Karpas-422 (cell line): ENCODE measurements at places on chromosomes 16 and 17.

GRCh38 chr17:21505819-21506815, 130.0 kb downstream of the KCNJ12 start:
- DNase-seq, result no peak

- no peak for DNase-seq
Observed at GRCh38 chr16:87536795-87537142, 43.9 kb upstream of the ZCCHC14 start.

DNA sequence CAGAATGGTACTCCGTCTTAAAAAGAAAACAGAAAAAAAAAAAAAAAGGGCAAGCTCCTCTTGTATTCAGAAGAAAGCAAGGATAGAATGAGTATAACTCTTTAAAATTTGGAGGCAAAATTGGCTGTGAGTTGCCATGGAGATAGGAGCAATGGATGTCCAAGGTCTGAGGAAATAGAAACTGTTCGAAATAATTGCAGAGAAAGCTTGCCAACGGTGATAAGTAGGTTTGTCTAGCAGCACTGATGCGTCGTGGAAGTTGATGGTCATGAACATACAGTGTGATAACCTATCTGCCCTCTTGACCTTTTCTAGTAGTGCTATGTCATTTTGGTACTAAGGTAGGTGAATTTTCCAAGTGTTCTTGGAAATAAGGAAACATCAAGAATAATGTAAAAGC, 3.0 kb downstream of the MOSMO start:
- DNase-seq, result no peak

DNA sequence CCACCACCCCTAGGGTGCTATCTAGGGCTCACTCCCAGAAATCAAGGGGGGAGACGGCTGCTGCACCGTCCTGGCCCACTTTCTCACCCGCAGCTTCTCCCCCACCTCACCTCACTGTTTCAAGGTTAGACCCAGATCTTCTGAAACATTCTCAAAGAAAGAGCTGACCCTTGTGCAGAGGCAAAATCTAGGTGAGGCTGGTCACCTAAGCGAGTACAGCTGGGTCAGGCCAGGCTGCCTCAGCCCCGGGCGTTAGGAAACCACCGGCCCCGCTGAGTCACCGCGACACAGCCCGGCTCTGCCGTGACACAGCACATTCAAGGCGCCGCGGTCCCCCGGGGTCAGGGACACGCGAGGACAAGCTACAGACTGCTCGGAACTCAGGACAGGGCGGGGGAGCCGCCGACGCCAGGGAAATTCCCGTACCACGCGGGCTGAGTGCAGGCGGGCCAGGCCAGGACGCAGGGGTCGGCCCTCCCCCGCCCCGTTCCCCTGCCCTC, 27.1 kb downstream of the GNPTG start:
- DNase-seq, result peak; percentile 72

DNA sequence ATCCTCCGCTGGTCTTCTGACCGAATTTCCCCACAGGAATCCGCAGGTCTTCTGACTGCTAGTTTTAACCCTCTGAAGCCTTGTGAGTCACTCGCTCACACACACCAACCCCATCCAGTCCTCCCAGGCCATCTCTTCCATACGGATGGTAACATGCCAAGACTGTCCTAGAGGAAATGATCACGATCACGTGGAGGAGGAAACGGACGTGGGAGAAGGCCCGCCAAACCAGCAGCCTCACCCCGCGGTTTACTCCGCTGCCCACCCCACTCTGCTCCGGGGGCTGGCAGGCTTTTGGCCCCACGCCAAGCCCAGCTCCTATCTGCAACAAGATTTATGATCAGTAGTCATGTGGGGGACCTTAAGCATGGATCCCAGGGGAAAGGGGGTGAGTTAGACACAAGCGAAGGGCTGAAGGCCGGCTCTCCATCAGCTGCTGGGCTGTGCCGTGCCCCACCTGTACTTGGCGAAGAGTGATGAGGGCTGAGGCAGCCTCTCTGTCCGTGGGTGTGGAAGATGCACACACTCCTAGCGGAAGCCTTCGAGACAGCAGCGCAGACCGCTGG, 1.5 kb upstream of the FAAP100 start:
- DNase-seq, result peak; percentile 62

- peak; percentile 93 for DNase-seq
Observed at GRCh38 chr17:40362696-40363110, 1.8 kb downstream of the GJD3 start.

DNA sequence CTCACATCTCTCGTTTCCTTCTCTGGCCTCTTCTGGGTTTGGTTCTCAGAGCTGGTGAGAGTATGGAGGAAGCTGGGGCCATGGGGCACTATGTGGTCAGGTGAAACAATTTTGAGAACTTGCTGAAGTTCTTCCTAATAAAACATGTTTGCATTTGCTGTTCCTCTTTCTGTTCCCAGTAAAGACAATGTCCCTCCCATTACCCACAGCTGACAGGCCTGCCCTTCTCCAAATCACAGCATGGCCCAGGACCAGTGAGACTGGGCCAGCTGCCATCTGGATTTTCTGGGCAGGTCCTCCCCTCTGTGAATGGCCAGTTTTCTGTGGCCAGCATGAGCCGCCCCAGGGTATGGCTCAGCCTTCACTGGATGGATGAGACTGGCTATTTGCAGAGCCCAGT, at the start of gene CD300H:
CD300H (minus strand) TSS at position 113 of the 400 bp plus-strand sequence.
- DNase-seq, result no peak

GRCh38 chr16:66712512-66712911, 16.0 kb upstream of the CMTM4 start:
- DNase-seq, result peak; percentile 38

GRCh38 chr16:61791464-61791863, 244.8 kb downstream of the CDH8 start:
- no peak for DNase-seq

DNA sequence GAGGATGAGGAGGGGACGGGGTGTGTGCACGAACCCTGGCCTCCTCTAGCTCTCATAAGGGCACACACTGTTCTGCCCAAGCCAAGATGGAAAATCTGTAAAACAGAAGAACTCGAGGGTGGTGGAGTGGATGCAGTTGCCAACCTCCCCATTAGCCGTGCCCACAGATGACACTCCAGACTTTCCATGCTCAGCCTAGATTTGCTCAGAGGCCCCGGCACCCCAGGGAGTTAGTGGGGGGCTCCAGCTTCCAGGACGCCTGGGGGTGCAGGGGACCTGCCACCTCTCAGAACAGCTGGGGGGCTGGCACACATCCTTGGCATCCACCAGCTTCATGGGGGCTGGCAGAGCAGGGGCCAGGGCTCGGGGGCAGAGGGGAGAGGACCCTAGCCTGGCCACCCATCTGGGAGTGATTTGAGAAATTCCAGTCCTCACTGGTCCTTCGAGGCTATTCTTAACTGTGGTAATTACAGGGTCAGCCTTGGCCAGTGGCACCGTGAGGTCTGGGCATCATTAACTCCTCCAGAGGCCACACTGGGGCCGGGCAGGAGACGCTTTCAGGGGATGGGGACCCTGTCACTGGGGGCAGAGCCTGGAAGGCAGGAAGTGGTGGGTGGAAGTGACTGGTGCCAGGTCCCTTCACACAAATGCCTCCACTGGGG, 14.3 kb downstream of the VASN start:
- no peak for DNase-seq

GRCh38 chr17:65394811-65395472, 166.5 kb downstream of the AXIN2 start:
- DNase-seq, result no peak

GRCh38 chr16:57903656-57904055, 67.3 kb downstream of the CNGB1 start:
- no peak for DNase-seq

- no peak for DNase-seq
Observed at GRCh38 chr17:15238676-15239422, 26.3 kb downstream of the PMP22 start.

DNA sequence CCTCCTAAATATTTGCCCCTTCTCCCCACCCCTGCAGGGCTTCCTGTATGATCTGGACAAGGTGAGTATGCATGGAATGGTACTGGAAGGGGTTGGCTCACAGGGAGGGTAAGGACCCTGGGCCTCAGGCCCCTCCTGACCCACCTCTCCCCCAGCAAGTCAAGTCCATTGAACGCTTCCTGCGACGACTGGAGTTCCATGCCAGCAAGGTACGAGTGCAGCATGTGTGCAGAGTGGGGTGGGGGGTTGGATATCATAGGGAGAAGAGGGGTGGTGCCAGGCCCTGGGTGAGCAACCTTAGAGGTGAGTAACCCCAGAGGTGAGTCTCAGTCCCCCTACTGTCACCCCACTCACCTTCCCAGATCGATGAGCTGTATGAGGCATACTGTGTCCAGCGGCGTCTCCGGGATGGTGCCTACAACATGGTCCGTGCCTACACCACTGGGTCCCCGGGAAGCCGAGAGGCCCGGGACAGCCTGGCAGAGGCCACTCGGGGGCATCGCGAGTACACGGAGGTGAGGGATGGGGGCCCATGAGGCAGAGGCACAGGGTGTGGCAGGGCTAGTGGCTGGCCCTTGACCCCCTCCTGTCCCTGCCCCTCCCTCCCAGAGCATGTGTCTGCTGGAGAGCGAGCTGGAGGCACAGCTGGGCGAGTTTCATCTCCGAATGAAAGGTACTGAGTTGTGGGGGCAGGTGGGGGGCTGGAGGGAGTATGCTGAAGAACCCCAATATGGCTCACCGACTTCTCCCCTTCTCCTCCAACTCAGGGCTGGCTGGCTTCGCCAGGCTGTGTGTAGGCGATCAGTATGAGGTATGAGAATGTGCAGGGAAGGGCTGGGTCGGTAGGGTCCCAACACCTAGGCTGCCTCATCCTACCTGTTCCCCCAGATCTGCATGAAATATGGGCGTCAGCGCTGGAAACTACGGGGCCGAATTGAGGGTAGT, 11.3 kb downstream of the RIPOR1 start:
- DNase-seq, result no peak

GRCh38 chr17:7408252-7408727, 645 bp downstream of the NLGN2 start:
- no peak for DNase-seq

DNA sequence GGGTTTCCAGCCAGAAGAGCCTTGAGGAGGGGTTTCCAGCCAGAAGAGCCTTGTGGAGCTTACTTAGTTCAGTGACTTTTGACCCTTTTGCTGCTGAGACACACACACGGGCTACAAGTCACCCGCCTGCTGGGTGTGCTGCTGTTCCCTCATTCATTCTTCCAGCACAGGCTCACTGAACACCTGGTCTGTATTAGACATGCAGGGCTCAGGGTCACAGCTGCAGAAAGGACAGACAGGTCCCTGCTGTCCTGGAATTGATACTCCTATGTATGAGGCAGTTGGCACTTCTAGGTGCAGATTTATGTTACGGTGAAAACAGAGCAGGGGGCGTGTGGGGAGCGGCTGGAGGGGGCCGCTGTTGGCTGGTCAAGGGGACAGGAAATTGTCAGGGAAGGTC, 6.8 kb downstream of the CACNG4 start:
- no peak for DNase-seq

- no peak for DNase-seq
Observed at GRCh38 chr17:67582673-67583081, 135.1 kb upstream of the NOL11 start.

- DNase-seq, result no peak
Observed at GRCh38 chr17:81652906-81653771, 3.2 kb downstream of the PDE6G start.

DNA sequence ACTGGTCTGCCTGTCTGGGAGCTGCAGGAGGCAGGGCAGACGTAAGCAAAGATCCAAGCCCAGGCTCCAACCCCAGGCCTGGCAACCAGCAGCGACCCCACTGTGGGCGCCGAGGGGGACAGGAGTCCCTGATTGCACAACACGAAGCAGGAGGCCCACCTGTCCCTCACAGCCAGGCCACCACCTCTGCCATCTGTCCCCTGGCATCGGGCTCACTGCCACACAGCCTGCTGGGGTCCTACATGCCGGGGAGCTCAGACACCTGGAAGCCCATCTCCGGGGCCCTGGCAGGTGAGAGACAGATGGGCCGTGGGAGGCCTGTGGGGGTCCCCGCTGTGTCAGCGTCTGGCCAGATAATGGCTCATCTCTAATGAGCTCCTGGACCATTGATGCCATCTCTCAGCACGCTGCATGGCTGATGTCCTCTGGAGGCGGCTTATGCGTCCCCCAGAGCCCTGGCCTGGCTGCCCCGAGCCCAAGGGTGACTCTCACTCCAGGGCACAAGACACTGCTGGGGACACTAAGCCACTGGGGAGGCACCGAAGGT, 11.3 kb upstream of the RASD1 start:
- no peak for DNase-seq

DNA sequence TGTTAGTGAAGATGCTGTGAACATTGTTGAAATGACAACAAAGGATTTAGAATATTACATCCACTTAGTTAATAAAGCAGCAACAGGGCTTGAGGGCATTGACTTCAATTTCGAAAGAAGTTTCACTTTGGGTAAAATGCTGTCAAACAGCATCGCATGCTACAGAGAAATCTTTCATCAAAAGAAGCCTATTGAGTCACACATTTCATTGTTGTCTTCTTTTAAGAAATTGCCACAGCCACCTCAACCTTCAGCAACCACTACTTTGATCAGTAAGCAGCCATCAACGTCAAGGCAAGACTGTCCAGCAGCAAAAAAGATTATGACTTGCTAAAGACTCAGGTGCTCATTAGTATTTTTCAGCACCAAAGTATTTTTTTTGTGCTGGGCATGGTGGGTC, 13.2 kb upstream of the MAP2K6 start:
- no peak for DNase-seq

GRCh38 chr16:19912455-19913339, 28.0 kb upstream of the GPRC5B start:
- DNase-seq, result no peak

GRCh38 chr17:39096508-39097149, 54.8 kb downstream of the PLXDC1 start:
- no peak for DNase-seq

DNA sequence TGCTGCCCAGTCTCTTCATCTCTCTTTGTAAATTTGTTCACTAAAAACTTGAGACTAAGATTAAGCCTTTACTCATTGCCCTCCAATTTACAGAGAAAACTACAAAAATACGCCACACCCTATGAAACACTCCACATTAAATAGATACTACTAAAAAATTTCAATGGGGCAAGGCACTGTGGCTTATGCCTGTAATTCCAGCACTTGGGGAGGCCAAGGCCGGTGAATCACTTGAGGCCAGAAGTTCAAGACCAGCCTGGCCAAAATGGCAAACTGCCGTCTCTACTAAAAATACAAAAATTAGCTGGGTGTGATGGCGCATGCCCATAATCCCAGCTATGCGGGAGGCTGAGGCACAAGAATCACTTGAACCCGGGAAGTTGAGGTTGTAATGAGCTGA, 3.8 kb downstream of the UBE2O start:
- no peak for DNase-seq

DNA sequence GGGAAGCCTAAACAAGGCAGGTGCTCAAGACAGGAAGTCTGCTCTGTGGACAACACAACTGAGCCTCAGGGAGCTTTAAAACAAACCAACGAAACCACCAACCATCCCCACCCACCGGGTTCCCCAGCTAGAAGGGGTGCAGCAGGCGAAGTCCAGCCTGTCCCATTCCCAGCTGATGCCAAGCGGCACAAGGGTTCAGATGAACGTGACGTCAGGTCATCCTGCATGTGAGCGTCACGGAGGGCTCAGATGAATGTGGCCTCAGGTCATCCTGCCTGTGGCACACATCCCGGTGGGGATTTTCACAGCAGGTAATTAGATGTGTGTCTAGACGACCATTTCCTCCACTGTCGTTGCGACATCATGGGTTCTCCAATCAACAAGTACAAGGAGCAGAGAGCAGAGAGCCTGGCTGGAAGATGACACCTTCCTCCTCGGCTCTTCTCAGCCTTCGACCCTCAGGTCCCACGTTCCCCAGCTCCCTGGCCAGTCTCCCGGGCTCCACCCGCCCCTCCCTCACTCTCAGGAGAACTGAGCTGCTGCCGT, 246.5 kb downstream of the FOXL1 start:
- no peak for DNase-seq

- no peak for DNase-seq
Observed at GRCh38 chr16:14043793-14044192, 27.3 kb upstream of the MRTFB start.

- no peak for DNase-seq
Observed at GRCh38 chr16:84109598-84110335, 7.0 kb downstream of the MBTPS1 start.
